Progenitor cell of endocrine pancreas (in vitro differentiated cells): ENCODE measurements at places on chromosomes 1 and 21.

DNA sequence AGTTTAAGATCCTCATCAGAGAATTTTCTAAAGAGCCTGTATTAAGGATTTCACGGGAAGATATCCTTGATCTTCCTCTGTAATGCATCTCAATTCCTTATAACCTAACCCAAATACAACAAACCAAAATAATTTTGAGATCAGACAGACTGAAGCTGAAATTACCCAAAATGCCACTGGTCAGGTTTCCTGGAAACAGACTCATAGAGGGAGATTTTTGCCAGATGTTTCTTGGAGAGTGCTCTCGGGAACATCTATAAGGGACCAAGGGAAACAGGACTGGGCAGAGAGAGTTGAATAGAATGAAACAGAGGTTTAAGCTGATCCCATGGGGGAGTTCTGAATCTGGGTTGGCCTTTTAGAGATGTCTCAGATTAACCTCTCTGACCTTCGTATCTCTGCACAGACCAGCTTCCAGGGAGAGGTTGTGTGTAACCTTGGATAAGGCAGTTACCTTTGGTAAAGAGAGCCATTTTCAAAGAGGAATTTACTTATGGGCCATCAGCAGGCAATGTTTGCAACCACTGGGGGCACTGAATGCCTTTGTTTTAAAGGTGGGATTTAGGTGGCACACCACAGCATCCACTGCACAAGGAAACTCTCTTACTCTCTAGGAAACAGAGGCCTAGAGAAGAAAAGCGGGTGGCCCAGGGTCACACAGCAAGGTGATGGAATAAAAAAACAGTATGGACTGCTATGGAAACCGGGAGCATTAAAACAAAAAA is 130.8 kb upstream of the SGIP1 start:
- DNase-seq, result no peak

DNA sequence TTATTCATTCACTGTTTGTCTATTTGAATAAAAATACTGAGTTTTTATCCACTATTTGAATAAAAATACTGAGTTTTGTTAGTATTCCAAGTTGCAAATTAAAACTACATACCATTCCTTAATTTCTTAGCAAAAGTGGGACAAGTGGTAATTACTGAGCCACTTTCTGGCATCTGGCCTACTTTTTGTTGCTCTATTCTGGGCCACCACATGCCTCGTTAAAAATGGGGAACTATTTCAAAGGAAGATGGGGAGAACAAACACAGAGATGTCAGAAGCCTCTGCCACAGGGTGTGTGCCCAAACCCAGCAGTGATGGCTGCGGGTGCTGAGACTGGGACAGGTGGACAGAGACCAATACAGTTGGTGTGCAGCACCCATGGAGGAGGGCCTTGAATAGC is 14.6 kb downstream of the PIGP start:
- no peak for DNase-seq

DNA sequence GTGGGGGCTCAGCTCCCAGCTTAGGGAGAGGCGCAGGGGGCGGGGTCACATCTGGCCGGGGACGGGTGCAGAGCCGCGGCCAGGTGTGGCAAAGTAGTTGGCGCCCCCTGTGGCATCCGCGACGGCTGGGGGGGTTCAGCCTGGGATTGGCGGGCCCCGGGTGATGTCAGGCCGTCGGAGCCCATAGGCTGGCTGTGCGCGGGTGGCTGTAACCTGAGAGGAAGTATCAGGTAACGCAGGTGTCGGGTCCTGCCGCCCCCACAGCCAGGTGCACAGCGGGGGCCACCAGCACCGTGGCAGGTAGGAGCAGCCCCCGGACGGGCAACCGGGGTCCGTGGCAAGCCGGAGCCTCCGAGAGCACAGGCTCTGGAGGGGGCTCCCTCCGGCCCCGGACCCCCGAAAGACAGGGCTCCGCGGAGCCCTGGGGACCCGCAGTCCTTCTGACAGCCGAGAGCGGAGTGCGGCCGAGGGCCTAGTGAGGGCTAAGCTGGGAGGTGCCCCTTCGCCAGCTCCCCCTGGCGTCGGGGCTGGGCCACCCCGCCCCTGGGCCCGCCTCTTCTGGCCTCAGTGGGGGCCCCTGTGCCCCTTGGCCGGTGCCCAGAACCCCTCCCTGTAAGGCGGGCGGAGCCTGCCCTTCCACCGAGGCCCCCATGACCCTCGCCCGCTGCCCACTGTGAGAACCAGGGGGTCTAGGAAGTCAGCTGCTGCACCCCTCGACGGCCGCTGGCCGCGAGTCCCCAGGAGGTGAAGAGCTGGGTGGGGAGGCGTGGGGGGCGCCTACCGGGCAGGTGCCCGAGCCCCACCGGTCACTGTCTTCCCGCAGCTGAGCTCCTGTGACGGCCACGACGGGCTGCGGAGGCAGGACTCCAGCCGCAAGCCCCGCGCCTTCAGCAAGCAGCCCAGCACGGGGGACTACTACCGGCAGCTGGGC is 17.9 kb downstream of the TNFRSF25 start:
- DNase-seq, result peak; percentile 85

DNA sequence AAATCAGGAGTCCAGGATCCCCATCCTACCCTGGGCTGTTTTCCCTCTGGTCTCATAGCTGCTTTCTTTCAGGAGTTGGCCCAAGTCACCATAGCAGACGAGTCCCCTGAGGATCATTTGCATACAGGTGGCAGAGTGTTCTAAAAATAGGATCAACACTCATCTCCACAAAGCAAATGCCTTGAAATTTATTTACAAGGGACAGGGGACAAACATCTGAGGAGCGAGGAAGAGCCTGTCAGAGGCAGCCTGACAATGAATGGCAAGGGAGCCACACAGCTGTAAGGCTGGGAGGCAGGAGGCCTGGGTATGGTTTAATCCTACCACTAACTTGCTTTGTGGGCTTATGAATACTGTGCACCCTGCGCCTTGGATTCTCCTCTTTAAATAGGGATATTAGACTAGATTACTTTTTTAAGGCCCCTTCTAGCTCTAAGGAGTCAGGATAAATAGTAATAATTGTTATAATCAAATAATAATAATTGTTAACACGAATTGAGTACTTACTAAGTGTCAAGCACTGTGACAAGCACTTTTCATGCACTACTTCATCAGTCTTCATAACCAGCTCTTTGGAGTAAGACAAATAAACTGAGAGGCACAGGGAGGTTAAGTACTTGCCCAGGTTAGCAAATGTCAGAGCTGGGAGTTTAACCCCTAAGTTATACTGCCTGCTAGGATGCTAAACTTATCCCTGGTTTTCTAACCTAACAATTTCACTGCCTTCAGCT is 34.5 kb downstream of the RAB3B start:
- DNase-seq, result no peak

GRCh38 chr21:35222541-35222941 is 173.4 kb upstream of the RUNX1 start:
- no peak for DNase-seq

- no peak for DNase-seq
Observed at GRCh38 chr1:30383221-30383711, 340.1 kb downstream of the MATN1 start.

DNA sequence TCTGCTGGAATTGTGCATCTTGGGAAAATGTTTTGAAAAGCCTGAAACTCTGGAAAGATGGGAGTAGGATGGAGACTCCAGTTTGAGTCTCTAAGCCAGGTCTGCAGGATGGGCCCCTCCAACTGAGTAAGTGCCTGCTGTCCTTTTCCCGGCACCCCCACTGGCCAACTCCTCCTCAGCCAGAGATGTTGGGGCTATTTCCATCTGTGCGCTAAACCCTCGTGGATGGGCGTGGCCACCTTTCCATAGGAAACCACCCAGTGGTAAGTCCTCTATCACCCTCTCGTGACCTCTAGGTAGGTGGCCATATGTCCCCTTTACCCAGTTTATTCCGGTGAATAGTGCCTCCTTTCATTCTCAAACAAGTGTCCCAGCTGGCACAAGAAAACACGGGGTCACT is 250.9 kb downstream of the TOMM20 start:
- no peak for DNase-seq

- DNase-seq, result no peak
Observed at GRCh38 chr1:66599346-66599745, 65.4 kb downstream of the SGIP1 start.

GRCh38 chr1:153375511-153375910 is at the start of gene S100A12:
Gene S100A12, minus strand, starts transcription at chr1:153375621. Its CDS starts 1,029 bp downstream, at chr1:153374592.
- no peak for DNase-seq

DNA sequence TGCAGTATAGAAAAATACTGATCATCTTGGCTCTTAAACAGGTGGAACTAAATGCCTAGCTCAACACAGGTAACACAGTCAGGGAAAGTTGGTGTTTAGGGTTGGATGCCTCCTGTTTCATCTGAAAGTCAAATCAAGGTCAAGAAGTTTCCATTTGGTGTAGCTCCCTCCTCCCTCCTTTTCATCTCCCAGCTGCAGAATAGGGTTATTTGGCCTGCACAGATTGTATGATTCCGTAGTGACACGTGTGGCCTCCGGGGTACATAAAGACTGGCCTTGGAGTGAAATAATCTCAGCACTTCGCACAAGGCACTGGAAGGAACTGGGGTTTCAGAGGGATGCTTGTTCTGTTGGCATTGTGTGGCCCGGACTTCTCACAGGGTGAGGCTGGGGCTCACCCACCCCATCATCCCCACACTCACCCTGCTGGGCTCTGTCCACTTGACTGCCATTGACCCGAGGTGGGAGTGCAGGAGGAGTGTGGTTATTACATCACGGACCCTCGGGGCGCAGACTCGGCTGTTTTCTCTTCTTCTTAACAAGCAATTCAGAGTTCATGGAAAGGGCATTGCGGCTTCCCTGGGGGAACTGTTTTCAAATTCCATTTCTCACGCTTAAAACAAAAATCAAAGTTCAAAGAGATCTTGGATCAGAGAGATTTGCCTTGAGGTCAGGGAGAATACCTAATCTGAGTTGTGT is 18.4 kb downstream of the IGSF5 start:
- DNase-seq, result no peak

GRCh38 chr21:38494703-38495102 is 3.6 kb downstream of the ERG start:
- DNase-seq, result no peak

DNA sequence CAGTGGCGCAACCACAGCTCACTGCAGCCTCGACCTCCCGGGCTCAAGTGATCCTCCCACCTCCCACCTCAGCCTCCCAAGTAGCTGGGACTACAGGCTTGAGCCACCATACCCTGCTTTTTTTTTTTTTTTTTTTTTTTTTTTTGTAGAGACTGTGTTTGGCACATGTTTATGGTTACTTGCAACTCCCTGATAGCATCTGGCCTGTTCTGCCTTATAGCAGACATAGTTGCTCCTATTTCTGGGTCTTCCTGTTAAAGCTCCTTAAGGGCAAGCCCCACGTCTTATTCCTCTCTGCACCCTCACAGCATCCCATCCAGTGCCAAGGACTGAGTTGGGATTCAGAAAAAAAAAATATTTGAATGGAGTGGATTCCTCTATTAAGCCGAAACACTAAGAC is 17.1 kb upstream of the CNR2 start:
- no peak for DNase-seq

- DNase-seq, result no peak
Observed at GRCh38 chr1:113405573-113405972, 15.3 kb downstream of the MAGI3 start.

DNA sequence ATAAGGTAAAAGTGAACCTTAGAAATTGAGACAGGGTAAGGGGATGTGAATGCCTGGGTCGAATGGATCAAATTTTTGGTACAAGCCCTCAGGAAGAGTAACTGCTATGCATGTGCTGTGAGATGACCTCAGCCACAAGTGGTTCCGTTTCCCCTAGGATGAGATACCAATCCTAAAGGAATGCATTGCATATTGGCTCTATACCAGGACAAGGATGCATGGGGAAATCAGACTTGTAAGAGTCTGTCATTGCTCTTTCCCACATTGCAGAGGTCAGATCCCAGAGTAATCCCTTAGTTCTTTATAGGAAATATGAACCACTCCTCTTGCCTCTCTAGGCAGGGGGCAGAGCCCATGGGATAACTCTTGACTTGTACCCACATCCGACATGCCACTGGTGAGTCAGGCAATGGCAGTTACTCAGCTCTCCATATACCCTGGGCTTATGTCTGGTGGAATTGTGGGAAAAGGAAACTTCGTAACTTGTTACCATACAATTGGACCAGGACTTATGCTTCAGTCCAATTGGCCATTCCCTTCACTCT is 428.3 kb upstream of the ZRANB2 start:
- DNase-seq, result no peak

DNA sequence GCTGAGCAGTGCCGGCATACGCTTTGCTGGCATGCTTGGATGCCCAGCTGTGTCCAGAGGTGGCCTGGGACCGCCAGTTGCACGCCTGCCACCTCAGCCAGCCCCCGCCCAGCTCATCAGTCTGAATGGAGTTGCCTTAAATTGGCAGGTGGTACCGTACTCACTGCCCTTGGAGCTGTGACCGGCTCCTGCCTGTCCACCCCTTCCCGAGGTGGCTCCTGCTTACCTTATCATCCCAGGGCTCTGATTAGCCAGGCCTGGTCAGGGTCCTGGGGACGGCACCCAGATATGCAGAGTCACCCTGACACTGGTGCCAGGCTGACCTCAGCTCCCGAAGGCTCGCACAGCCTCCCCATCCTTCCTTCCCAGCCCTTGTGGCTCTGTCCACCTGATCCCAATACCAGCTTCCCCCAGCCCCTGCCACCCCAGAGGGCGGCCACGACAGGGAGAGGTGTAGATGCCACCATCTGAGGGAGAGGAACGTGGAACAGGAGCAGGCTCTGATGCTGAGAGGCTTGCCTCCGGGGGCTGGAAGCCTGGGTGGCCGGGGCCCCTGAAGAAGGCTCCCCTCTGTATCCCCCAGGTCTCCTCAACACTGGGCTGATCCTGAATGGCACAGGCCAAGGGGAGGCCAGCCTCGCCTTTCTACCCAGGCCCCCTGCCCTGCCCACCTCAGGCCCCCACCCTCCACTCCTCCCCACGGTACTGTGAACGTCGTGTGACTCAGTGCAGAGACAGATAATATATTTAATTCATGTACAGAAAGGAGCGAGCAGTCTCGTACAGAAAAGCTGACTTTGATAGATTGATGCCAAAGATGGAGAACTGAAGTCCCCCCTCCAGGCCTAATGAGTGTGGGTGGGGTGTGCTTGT is 27.8 kb downstream of the CDK18 start:
- no peak for DNase-seq

- DNase-seq, result no peak
Observed at GRCh38 chr1:185338719-185339622, 21.9 kb upstream of the IVNS1ABP start.

GRCh38 chr1:211947396-211948295 is 87.7 kb downstream of the INTS7 start:
- no peak for DNase-seq

DNA sequence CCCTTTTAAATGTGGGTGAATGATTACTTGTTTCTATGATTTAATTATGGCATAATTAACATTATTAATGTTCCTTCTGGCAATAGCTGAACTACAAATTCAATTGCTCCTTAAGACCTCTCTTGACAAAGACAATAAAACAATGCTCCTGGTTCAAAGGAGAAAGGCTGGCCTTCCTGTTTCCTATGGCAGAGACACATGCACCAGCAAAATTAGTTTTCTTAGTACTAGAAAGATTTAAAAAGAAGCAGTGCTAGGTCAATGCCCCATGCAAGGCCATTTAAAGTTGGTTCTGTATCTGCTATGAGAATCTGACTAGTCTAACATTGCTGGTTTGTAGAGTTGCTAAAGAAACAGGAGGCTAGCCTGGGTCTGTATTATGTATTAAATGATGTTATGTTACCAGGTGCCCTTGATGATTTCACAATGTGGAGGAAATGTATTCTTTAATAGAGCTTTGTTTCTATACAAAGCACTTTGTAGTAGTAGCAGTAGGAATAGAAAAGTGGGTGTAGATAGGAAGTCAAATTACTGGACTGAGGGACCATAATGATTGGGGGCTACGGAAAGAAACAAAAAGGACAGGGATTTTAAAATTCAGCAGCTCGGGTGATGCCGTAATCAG is 38.8 kb upstream of the CD34 start:
- no peak for DNase-seq

- DNase-seq, result no peak
Observed at GRCh38 chr21:20377250-20377649, 621.0 kb upstream of the NCAM2 start.

- no peak for DNase-seq
Observed at GRCh38 chr21:41318218-41318617, 1.6 kb downstream of the FAM3B start.
